ENCODE measurements at places on chromosomes 2 and 18. TPM values are rescaled to one million over a fixed set of nuclear protein-coding genes. Genes with fewer than 3 reads are reported as not detected.

GRCh38 chr18:27699137-27699536, 477.8 kb downstream of the CDH2 start:
- H3K4me1 ChIP-seq = no peaks in the 10 kb centered on the region
- no peak overlapping the region for H3K27ac ChIP-seq
- H3K4me3 ChIP-seq = no peak overlapping the region
- H3K36me3 ChIP-seq = no peaks in the 10 kb centered on the region
- H3K27me3 ChIP-seq = no peaks in the 10 kb centered on the region
- no peak for DNase-seq

FIGN gene
- total RNA-seq = not detected

TMEM182 gene
- 4.5 TPM for total RNA-seq

DNA sequence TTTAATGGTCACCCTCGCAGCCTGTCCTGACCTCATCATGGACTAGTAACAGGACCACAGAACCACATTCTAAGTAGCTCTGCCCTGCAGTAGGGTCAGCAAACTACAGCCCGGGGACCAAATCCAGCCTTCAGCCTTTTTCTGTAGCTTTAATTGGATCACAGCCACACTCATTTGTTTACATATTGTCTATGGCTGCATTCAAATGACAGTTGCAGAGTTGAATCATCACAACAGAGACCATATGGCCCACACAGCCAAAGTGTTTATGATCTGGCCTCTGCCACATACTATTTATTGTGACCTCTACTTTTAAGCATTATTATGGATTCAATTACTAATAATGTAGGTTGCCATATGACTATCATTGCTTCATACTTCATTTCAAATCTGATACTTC, 47.7 kb downstream of the MAP3K19 start:
- H3K27ac ChIP-seq = no peak overlapping the region
- no peak for DNase-seq
- no peaks in the 10 kb centered on the region for H3K36me3 ChIP-seq
- no peaks in the 10 kb centered on the region for H3K4me1 ChIP-seq
- H3K27me3 ChIP-seq = no peaks in the 10 kb centered on the region
- no peak overlapping the region for H3K4me3 ChIP-seq

DNA sequence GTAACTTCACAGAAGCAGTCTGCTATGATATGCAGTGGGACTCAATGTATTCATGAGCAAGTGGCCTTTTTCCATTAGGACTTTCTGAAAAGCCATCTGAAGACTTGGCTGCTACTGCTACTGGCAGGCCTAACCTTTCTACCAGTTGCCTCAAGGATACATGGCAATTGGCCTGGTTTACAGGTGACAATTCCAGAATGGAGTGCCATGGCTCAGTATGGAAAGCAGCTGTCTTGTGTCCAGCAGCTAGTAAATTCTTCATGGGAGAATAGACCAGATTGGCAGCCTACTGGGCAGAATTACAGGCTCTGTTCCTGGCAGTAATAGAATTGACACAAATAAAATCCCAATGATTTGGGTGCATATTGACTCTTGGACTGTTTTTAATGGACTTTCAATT, 12.6 kb upstream of the TMX3 start:
- H3K27ac ChIP-seq = no peak overlapping the region
- no peak for DNase-seq
- H3K4me3 ChIP-seq = no peak overlapping the region
- no peaks in the 10 kb centered on the region for H3K27me3 ChIP-seq

Measured in naive thymus-derived CD4-positive, alpha-beta T cell (primary cell).